ENCODE measurements at places on chromosomes 1 and 21.

GRCh38 chr1:18200918-18201317 lies 93.3 kb downstream of the IGSF21 start:
- no peak for DNase-seq

DNA sequence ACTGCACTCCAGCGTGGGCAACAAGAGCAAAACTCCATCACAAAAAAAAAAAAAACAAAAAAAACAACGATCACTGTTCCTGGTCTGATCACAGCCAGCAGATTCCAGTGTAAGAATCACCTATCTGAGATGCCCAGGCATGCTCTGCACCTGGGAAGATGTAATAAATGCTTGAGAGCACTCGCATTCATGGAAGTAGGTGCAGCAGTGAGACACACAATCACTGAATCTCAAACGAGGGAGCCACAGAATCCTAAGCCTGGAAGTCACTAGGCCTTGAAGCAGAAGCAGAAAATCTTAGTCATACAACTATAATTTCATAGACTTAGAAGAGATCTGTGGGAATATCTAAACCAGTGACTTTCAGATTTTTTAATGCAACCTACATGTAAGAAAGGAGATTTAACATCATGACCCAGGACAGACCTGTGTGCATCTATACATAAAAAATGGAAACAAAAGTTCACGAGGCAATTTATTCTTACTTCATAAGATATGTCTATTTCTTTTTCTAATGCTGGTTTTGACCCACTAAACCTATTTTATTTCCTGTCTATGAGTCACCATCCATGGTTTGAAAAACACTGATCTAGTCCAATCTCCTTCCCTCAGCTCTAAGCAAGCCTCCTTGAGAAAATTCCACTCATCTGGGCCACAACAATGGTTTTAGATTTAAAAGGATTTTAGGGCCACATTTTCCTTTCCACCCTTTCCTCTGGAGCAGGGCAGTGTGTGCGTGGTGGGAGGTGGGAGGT lies 30.4 kb downstream of the RIMS3 start:
- DNase-seq = no peak

DNA sequence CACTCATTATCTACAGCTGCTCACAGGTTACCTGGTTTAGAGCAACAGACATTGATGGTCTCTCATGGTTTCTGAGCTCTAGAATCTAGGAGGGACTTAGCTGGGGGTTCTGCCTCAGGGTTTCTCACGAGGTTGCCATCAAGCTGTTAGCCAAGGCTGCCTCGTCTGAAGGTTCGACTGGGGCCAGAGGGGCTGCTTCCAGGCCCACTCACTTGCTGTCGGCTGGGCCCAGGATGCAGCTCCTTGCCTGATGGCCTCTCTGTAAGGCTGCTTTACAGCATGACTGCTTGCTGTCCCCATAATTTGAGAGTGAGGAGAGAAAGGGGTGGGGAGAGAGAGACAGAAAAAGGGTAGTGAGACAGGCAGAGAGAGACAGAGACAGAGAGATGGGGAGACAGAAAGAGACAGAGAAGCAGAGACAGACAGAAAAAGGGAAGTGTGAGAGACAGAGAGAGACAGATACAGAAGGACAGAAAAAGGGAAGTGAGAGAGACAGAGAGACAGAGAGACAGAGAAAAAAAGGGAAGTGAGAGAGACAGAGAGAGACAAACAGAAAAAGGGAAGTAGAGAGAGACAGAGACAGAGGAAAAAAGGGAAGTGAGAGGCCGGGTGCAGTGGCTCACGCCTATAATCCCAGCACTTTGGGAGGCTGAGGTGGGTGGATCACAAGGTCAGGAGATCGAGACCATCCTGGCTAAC lies 106.8 kb upstream of the C1orf174 start:
- DNase-seq = no peak

- no peak for DNase-seq
Measured at GRCh38 chr1:64851664-64852063, 106.8 kb downstream of the RAVER2 start.

GRCh38 chr1:33455539-33456501 lies 16.6 kb upstream of the ZSCAN20 start:
- DNase-seq = peak; percentile 74

- no peak for DNase-seq
Measured at GRCh38 chr1:19053486-19053885, 97.0 kb upstream of the IFFO2 start.

DNA sequence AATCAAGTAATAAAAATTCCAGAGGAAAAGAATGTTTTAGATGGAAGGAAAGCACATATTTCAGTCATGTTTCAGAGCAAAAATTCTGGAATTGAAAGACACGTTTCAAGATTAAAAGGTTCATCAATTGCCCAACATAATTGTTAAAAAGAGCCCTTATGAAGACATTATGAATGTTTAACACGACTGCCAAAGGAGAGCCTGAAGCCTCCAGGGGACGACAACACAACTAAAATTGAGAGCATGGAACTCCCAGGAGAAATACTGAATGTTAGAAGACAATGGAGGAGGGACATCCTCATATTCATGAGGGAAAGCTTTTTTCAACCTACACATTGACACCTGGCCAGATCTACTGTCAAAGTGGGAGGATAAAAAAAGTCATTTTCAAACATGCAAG lies 16.0 kb downstream of the OR2T11 start:
- no peak for DNase-seq

GRCh38 chr21:38753557-38753971 lies 52.2 kb upstream of the ETS2 start:
- no peak for DNase-seq

- DNase-seq = peak; percentile 56
Measured at GRCh38 chr1:6819246-6820040, 34.2 kb downstream of the CAMTA1 start.

DNA sequence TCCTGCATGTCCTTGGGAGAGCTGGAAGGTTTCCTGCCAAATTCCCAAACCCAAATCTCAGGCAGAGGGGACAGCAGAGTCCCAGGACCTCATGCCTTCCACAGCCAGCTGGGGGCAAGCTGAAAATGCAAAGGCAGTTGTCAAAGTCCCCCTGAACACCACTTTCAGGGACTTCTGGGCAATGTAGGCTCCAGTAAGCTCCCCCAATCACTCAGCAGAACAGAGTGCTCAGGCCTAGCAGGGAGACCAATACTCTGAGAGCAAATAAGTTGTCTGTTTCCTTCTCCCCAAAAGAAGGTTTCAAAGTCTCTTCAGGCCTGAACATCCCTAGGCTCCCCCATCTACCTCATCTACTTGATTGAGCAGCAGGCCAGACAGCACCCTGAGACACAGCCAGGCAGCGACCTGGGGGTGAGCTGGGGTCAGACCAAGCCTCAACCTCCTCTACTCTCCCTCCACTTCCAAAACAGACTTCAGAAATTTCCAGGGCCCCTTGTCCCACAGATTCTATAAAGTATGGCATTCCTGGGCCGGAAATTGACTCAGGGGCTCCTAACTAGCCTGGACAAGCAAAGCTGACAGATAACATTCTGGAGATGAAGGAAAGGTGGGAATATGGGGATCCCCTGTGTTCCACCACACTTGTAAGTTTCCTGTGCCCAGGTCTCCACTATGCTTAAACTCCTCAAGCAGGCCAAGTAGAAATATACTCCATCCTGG lies 1.9 kb downstream of the SLC9A1 start:
- DNase-seq = no peak

- DNase-seq = peak; percentile 99
Measured at GRCh38 chr1:64917328-64917861, 49.0 kb downstream of the JAK1 start.

GRCh38 chr1:52792036-52792435 lies 50.5 kb upstream of the ZYG11A start:
- DNase-seq = peak; percentile 24

GRCh38 chr21:39020751-39021477 lies 162.3 kb downstream of the PSMG1 start:
- DNase-seq = peak; percentile 67

DNA sequence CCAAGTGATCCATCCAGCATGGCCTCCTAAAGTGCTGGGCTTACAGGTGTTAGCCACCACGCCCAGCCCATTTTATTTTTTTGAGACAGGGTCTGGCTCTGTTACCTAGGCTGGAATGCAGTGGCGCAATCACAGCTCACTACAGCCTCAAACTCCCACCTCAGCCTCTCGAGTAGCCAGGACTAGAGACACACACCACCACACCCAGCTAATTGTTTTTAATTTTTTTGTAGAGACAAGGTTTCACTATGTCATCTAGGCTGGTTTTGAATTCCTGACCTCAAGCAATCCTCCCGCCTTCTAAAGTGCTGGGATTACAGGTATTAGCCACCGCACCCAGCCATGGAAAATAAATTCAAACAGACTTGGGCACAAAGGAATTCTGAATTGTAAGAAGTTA lies 31.9 kb downstream of the PUM1 start:
- DNase-seq = no peak

- DNase-seq = no peak
Measured at GRCh38 chr1:54984131-54984842, 3.9 kb downstream of the TMEM61 start.

DNA sequence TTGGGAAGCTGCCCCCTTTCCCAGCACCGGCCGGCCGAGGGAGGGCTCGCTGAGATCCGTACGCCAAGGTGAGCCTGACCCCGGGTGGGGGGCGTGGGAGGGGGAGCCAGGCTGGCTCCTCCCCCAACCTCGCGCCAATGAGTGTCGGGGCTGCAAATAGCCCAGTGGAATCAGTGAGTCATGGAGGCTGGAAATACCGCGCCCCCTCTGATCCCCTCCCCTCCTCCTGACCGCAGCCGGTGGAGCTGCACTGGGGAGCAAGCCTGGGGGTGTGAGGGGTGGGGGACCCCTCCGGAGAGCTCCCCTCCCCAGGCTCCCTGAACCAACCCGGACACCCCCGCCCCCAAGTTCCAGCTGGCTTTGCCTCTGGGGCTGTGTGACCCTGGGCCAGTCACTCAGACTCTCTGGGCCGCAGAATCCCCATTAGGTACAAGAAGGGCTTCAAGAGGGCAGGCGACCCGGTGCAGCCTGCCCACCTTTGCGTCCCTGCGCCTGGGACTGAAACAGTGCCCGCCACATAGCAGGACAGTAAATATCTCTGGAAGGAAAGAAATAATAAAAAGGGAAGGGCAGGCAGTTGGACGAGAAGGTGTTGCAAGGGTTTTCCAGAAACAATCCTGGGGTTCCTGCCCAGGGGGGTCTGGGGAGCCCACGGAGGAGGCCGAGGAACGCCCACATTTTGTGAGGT lies 4.5 kb downstream of the HSPB7 start:
- DNase-seq = peak; percentile 77

DNA sequence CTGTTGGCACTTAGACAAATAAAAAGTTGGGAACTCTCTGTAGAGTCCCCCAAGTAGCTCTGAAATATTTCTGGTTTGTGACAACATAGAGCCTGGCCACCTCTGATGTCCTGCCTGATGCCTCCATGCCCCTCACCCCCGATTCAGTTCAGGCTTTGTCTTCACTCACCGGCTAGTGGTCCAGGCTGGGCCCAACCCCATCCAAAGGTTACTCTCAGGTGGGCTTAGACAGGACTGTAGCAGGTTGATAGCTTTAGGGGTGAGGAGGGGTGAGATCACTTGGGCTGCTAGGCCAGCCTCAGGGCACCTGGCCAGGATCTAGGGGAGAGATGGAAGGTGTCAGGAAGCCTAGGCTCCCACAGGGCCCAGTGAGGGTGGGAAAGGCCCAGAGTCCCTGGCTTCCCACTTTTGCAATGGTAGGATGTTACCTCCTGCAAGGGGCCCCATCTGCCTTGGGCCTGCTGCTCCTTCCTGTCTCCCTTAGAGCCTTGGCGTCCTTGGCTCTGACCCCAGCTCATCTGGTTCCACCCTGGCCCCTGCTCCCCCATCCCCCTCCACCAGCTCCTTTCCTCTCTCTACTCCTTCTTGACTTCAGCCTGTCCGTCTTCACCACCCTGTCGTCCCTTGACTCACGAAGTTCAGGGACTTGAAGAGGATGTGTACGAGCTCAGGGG lies 6.7 kb downstream of the EPS8L3 start:
- DNase-seq = no peak

GRCh38 chr1:214579183-214579582 lies 23.8 kb upstream of the CENPF start:
- no peak for DNase-seq

GRCh38 chr1:180365039-180365438 lies 135.0 kb downstream of the LHX4 start:
- DNase-seq = no peak

- no peak for DNase-seq
Measured at GRCh38 chr1:180888870-180889269, 23.8 kb upstream of the KIAA1614 start.

DNA sequence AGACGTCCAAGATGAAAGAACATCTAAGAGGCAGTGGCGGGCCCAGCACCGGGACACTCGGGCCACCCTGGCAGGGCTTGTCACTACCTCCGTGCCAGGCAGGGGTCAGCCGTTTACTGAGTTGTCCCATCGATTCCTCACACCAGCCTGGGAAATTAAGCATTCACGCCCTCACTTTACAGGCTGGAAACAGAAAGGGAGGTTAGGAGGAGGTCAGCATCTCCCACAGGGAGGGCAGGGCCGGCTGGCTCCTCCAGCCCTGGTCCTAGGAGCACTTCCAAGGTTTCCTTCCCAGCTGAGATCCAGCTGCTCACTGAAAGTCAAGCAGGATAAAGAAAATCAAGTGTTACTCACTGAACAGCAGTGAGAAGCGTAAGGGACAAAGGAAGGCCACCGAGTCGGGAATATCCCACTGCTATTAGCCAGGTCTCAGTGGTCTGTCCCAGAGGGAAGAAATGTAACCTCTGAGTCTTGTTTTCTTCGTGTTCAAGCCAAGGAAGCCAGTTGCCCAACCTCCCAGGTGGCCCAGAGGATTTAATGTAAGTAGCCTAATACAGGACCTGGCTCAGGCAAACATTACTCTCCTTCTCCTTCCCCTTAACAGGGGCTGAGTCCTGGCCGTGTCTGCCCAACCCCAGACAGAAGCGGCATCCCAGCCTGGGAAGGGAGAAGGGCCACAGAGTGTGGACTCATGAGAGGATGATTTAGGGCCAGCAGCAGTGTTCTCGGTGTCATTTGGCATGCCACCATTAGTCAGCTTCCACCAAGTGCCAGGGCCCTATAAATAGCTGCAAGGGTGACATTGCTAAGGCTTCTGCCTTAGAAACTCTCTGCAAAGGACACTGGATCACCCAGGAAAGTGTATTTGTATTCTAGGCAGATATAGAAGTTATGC lies 203.1 kb upstream of the GALNT2 start:
- DNase-seq = no peak

DNA sequence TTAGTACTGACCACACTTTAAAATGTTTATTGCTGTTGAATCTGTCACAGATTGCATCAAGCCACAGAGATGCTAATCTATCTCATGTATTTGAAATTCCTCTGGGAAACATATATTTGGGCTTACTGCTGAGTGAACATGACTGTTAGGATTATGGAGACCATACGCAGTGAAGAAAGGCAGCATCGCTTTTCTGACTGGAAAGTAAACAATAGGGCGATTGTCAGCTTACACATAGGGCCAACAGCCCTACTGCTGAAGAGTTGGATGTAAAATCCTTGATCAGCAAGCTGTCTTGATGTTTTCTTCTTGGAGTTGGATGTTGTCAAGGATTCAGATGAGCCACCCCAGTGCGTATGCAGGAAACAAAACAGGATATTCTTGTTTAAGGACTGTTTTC lies 368.7 kb upstream of the ADGRL2 start:
- DNase-seq = no peak

DNA sequence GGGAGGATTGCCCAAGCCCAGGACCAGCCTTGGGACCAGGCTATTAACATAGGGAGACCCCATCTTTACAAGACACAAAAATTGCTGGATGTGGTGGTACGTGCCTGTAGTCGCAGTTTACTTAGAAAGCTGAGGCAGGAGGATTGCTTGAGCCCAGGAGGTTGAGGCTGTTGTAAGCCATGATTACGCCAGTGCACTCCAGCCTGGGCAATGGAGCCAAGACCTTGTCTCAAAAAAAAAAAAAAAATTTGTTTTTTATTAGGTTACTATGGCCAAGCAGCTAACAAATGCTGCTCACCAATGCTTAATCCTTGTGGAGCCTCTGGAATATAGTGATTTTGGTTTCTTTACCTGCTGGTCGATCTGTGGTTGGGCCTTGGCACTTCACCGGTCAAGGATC lies 8.8 kb downstream of the ARID1A start:
- no peak for DNase-seq
